IPS-NIHi11 (cell line): ENCODE measurements at places on chromosomes 1 and 21.

- peak; percentile 72 for DNase-seq
These were observed 76.6 kb downstream of the RGL1 start for GRCh38 chr1:183881387-183882131.

- DNase-seq, result no peak
These were observed 607.2 kb upstream of the PLXNA2 start for GRCh38 chr1:208851366-208851765.

- DNase-seq, result no peak
These were observed 14.4 kb downstream of the HLX start for GRCh38 chr1:220893701-220894024.

GRCh38 chr1:12477936-12478611 lies 139.9 kb downstream of the DHRS3 start:
- peak; percentile 62 for DNase-seq

DNA sequence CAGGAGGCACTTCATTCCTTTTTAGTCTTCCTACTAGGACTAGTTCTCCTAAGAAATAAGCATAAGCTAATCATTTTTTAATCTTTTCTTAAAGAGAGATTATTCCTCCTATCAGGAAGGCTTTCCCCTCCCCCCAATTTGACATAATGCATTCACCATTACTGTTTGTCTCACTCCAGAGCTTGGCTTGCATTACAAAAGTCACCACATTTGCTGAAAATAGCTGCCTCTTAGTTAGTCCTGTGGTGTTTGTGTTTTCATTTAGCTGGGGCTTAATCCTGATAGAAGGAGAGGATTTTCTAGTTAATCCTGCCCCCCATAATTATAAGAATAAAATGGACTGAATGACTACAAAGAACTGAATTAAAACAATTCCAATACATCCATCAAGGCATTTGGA lies 307.1 kb upstream of the RRP15 start:
- DNase-seq, result no peak

- DNase-seq, result no peak
These were observed 5.9 kb upstream of the HES4 start for GRCh38 chr1:1005774-1006304.

GRCh38 chr1:205630651-205631009 lies 1.2 kb downstream of the ELK4 start:
- DNase-seq, result no peak

DNA sequence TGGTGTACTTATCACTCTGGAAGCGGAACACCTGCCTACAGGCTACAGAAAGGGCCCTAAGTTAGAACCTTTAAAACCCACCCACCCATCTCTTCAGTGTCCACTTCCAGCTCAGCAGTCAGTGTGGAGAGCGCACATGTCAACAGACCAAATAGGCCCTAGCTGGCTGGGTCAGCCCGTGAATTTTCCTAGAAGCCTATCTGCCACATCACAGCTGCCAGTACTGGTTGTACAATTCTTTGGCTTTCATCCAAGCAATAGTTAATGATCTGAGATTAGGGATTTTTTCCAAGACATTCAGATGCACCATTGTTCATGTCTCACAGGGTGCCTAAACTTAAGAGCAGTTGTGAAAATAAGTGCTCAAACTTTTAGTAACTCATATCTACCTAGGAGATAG lies 197.1 kb downstream of the KCNK2 start:
- DNase-seq, result no peak

DNA sequence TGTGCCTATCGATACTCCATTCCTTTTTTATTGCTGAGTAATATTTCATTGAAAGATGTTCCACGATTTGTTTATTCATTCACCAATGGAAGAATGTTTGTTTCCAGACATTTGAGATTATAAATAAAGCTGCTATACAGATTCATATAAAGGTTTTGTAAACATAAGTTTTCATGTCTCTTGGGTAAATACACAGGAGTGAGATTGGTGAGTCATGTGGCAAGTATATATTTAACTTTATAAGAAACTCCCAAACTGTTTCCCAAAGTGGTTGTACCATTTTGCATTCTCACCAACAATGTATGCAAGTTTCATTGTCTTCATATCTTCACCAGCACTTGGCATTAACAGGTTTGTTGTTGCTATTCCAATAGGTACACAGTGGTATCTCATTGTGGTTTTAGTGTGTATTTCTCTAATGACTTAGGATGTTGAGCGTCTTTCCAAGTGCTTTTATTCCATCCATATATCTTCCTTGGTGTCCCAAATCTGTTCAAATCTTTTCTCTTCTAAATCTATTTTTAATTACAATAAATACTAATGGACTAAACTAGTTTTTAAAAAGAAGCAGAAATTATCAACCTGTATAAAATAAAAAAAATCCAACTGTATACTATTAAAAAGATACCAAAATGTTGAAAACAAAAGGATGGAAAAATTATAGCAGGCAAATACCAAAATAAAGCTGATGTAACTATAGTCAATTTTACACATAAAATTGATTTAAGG lies 6.6 kb downstream of the SLC9C2 start:
- DNase-seq, result no peak
